T1000 (cell line): ENCODE measurements at places on chromosomes 2 and 18.

- DNase-seq, result no peak
These were observed 103.0 kb downstream of the BMPR2 start for GRCh38 chr2:202479090-202479489.

DNA sequence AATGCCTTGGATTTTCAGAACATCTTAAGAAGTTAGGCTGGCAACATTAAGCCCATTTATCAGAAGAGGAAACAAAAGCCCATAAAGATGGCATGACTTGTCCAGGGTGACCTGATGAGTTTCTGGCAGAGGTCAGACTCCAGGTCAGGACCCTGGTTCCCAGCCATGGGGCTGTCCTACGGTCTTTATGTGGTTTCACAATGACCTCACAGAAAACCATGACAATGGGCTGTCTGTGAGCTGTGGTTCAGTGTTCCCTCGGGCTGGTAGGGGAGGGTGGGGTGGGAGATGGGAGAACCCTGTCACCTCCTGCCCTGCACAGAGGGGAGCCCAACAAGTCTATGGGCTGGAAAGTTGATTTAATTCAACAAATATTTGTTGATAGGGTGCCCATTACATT, 101.8 kb downstream of the LOXHD1 start:
- no peak for DNase-seq

GRCh38 chr2:4529738-4530137, 826.4 kb downstream of the DCDC2C start:
- DNase-seq, result no peak

DNA sequence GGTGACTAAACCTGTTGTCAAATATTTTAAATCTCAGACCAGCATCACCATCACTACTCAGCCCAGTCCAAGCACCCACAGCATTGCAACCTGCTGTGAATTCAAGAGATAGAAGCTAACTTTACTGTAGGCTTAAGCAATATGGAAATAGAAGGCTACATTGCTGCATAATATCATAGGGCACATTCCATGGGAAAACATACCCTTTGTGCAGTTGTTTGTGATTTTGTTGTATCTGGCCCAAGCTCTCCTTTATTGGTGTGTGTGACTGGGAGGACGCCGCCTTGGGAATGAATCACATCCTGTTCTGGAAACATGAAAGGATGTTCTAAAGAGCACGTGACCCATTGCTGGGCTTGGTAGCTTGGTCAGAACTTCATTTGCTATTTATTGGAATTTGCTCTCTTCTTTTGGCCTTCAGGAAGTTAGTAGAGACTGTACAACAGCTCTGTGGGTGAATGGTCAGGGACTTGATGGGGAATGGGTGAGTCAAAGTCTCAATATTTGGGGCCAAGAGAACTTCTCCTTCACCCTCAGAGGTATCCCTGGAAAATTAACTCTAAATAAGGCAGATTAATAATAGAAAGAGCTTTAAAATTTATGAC, 106.8 kb upstream of the SERPINE2 start:
- no peak for DNase-seq

DNA sequence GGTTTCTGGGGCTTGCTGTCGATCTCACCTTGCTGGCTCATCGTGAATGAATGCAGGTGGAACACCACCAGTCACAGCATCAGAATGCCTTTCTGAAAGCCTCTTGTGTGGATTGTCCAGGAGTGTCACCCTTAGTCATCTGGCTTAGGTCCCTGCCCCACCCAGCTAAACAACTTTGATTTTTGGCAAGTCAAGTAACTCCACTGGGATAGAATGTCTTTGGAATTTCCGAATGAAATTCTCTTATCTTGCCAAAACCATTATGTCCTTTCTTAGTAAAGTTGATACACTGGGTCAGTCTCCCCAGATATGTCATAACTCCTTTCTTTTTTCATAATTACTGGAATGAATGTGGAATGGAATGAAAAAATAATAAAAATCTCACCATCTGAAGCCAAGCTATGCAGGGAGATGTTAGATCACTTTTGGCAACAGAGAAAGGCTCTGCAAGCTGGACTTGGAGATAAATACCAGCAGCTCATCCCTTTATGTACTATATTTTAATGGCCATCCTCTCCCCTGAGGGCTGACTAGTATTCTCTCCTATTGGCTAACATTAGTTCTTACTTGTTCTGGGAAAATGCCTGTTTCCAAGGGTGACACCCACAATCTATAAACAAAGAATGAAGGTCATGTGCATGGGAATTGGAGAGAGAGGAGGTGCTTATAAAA, 35.4 kb downstream of the INSIG2 start:
- DNase-seq, result peak; percentile 53

GRCh38 chr2:209424781-209425470, 1.1 kb downstream of the MAP2 start:
- no peak for DNase-seq
